ENCODE measurements at places on chromosomes 4 and X.

- no peak for DNase-seq
Observed at GRCh38 chr4:30950737-30951136, 230.6 kb downstream of the PCDH7 start.

DNA sequence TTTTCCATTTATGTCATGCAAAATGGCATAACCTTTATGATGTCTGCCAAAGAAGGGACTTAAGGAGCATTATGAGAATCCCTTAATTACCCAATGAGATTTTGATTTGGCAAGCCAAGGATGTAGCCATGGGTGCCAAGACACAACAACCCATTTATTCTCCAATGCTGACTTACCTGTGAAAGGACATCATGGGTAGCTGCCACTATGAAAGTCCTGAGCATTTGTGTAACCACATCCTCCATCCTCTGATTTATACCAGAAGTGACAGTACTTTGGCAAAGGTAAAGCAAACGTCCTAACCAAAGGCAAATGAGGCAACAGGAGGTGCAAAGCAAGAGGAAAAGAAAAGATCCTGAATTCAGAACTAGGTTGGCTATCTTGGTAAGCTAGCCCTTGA lies 87.3 kb upstream of the EMCN start:
- DNase-seq: no peak

DNA sequence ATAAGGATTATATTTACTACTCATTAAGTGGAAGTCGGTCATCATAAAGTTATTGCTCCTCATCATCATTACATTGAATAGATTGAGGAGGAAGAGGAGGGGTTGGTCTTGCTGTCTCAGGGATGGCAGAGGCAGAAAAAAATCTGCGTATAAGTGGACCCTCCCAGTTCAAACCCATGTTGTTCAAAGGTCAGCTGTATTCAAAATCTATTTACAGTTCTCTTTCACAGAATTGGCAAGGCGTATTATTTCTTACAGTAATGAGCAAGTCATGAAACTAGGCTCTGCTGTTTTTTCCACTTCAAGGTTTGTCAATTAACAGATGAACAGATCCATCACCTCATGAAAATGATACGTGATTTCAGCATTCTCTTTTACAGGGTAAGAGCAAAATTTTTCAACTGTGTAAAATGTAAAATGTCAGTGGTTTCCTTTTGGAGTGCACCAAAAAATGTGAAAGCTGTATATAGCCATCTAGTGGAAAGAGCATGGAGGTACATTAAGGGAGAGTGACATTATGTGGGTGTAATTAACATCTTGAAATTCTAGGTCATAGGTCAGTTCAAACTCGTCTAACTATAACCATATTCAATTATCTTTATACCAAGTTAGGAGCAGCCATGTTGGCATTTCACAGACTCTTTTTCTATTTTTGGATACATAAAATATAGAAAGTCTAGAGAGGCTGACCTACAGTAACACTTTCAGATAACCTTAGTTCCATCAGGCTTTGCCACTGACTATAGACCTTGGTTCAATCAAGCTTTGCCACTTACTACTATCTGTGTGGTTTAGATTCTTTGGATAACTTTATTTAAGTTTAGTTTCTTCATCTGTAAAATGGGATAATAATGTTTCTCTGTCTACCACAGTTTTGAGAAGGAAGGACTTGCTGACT lies 30.1 kb downstream of the NEIL3 start:
- DNase-seq: no peak

DNA sequence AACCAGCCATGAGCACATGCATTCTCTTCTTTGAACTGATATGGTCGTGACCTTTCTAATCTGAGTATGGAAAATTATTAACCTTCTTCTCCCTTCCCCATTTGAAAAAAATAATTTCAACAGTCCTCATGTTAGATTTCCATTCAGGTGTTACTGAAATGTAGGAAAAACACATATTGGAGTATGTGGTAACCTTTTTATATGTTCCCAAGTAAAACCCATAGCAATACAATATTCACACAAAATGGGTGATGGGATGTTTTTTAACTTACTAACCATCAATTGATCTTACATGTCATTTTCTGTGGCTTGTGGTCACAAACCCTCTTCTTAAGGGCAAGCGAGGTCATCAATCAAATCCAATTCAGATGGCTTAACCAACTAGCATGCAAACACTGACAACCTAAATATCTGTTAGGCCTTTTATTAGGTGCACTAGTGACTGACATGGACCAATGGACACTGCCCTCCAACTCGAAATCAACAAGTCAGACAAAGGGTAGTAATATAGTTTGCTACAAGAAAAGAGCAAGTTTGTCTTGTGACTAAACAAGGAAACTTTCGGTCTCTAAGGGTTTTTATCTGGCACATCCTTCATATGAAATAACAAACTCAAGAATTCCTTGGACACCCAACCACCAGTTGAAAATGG lies 74.3 kb downstream of the CAMK2D start:
- no peak for DNase-seq

DNA sequence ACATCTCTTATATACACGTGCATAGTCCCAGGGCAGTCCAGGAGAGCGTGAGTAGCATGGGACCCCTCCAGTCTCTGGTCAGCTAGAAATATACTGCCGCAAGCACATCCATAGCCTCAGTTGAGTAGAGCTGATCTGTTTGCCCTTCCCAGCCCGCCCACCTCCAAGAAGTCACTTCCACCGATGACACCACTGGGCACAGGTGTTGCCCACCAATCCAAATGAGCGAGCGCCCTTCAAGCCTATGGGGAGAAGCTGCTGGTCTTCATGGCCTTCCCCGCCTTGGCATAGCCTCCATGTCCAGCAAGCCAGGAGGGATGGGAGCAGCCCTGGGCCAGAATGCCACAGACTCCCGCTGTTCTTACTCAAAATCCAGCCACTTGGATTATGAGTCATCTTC lies 10.2 kb downstream of the DUSP9 start:
- DNase-seq: no peak

DNA sequence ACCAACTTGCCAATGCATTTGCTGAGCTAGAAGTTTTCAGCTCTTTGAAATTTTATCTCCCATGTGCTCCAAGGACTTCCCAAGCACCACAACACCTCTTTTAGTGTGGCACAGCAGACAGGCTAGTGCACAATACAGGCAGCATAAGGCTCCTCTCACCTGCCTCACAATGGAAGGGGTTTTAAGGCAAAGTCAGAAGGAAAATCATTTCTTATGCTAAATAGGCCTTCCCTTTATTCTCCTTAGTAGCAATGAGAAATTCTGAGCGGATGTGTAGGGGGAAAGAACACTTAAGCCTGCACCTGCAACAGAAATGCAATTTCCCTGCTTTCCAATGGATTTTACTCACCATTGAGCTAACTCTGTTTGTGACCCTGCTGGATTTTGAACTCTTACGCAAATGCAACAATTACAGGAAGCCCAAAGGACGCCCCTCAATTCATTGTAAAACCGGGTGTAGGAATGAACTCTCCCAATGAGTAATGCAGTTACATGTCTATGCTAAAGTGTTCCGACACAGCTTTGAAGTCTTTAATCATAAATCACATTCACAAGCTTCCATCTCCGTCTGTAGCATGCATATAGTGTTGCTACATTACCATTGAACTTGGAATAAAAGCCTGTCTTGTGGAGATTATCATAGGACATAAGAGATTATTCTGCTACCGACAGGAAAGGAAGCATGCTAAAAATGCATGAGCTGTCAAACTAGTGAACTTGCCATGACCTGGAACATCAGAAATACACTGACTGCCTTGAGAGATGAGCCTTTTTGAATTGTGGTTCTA lies 1084.9 kb downstream of the RPA4 start:
- no peak for DNase-seq

DNA sequence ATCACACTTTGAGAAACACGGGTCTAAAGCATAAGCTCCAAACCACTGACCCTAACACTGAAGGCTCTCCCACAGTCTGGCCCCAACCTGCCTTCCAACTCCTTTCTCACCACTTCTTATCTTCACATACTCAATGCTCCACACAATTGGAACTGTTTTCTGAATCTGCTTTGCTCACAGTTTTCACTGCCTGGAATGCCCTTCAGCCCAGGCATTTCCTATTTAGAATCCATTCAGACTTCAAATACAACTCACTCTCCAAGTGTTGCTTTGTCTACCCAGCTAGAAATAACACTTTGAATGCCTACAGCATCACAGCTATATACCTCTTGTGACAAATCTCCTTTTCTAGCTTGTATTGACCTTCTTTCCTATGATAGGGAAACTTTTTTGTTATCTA lies 10.2 kb downstream of the OTUD4 start:
- no peak for DNase-seq

DNA sequence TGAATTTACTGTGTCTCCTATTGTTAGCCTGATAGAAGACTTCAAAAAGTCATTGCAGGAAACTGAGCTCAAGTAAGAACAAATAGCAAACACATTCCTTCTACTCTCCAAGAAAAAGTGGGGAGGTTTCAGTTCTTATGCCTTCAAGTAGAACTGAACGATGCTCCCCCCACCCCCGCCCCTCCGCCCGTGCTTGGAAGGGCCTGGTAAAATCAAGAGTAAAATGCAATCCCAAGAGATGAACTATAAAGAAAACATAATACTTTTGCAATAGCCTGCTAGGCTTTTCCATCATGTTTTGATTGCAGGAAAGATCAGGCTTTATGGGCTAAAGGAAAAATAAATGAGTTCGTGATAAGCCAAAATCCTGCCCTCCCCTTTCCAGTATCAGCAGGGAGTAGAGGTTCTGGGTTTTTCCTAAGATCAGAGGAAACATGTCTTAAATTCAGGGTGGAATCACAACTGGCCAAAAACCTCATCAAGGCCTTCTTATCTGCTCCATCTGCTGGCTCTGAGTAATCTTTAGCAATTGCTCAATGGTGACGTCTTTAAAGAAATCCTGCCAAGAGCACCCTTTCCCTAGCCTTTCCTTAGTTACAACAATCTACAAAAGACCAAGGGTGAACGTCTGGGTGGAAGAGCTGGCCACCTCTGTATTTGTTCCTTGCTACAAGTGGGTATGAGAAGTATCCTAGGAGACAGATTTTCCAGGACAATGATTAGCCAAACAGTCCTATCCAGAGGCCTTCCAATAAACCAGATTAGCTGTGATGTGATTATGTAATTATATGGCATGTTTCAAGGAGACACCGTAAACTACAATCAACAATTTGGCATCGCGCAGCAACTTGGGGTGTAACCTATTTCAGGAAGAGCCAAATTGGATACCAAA lies 66.3 kb upstream of the FAM9C start:
- DNase-seq: peak; percentile 22

- no peak for DNase-seq
Observed at GRCh38 chrX:44784241-44784640, 59.6 kb upstream of the DUSP21 start.

- no peak for DNase-seq
Observed at GRCh38 chr4:40564815-40565483, 64.7 kb downstream of the RBM47 start.

DNA sequence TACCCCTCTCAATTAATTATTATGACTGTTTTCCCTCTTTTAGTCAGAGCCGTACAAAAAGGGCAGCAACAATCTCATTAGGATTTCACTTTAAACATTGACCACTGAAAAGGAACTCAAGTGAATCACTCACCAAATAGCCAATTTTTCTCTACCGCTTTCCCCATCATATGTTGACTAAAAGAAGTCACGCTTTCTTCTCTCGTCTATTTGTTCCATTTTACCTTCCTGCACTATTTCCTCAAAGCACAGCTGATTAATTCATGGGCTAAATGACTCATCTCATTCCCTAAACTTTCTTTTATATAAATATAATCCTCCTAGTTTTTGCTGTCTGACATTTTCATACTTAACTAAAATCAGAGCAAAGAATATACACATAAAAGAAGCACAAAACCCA lies 8.2 kb downstream of the MID1 start:
- no peak for DNase-seq

GRCh38 chr4:185304944-185305690 lies 90.6 kb downstream of the LRP2BP start:
- peak; percentile 34 for DNase-seq

- DNase-seq: no peak
Observed at GRCh38 chr4:186563761-186564160, 8.4 kb upstream of the MTNR1A start.

DNA sequence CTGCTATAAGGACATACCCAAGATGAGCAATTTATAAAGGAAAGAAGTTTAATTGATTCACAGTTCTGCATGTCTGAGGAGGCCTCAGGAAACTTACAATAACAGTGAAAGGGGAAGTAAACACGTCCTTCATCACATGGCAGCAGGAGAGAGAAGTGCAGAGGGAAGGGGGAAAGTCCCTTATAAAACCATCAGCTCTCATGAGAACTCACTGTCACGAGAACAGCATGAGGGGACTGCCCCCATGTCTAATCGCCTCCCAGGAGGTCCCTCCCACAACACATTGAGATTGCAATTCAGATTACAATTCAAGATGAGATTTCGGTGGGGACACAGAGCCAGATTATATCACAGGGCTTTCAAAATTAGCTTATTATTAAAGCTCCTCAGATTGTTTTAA lies 209.5 kb upstream of the PPP3CA start:
- no peak for DNase-seq

DNA sequence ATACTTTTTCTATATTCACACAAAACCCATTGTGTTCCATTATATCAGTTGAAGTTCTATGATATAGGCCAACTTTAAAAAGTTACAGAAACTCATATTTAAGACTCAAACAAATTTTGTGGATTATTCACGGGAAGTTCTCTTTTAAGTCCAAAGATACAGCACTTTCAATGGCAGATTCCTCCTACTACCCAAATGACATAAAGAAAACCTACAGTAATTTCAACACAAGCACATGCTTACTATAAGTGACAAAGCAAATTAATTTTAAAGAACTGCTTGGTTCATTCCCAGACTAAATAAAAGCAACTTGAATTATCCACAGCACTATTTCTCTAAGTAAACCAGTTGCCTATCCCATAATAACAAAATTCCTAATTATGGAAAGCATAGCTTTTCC lies 4.1 kb downstream of the PPA2 start:
- no peak for DNase-seq

DNA sequence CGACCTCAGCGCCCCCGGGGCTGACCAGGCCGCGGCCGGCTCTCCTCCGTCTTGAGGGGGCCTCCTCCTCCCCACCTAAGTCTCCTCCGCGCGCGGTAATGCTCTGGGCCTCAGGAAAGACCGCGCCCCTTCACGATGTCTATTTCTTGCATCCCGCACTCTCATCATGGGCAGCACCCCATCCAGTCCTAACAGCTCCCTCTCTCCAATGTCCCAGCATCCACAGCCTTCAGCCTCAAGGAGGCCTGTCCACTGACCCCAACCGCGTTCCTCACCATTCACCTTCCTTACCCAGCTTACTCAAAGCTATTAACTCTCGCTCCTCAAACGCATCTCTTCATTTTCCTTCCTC lies 77.5 kb downstream of the MAGED4 start:
- DNase-seq: no peak

DNA sequence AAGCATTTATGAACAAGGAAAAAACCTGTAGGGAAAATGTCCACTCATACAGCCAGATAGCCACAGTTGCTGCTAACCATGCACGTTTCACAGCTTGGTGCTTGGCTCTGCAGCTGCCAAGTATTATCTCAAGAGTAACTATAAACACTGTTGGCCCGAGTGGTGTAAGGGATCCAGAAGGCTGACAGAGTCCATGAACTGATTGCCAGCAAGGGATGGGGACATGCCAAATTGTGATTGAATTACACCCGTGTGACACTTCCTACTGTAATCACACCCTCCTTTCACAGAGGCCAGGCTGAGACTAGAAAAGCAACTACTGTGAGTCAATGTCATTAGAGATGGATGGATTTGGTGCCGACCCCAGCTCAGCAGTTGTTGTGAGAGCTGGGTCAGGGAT lies 223.9 kb upstream of the ANKRD50 start:
- DNase-seq: no peak
